Activated naive CD4-positive, alpha-beta T cell treated with Interleukin-2 at 50 U/mL for 16 hours (primary cell): ENCODE measurements at places on chromosomes 7 and 10.
A peak's percentile ranks its signal among the peaks of the same experiment; 100 is the strongest.

- DNase-seq = no peak
Observed at GRCh38 chr10:91980319-91980718, 56.7 kb downstream of the BTAF1 start.

GRCh38 chr10:97752956-97753355 lies 16.0 kb downstream of the ZFYVE27 start:
- no peak for DNase-seq

- DNase-seq = no peak
Observed at GRCh38 chr10:123200531-123200930, 46.3 kb downstream of the BUB3 start.

GRCh38 chr7:12620371-12620770 lies 49.9 kb downstream of the SCIN start:
- no peak for DNase-seq

DNA sequence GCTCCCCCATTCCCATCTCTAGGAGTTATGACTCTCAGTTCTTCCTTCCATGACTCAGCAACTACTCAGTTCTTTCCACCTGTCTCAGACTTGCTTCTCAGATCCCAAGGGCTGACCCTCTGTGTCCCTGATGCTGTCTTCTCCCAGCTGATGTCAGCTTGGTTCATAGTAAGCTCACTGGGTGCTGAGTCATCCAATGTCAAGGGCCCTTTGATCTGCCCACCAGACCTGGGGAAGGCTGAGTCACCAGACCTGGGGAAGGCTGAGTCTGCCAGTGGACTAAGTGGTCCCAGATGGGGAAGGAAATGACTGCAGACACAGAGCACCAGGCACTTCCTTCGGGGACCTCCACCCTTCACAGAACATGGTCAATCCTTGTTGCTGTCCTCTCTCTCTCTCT lies 76.1 kb upstream of the ZEB1 start:
- peak; percentile 71 for DNase-seq

DNA sequence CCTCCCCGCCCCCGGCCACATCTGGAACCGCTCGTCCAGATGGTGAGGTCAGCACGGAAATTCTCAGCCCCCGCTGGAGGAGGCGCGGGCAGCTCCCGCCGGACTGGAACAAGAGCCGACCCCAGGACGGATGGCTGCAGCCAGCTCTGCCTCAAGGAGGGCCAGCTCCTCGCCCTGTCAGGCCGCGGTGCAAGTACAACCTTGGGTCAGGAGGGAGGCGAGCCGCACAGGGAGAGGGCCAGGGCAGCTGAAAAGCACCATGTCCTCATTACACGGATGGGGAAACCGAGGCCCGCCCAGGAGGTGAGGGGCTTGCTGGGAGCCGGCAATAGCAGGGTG lies 3.8 kb upstream of the GRIFIN start:
- DNase-seq = no peak

DNA sequence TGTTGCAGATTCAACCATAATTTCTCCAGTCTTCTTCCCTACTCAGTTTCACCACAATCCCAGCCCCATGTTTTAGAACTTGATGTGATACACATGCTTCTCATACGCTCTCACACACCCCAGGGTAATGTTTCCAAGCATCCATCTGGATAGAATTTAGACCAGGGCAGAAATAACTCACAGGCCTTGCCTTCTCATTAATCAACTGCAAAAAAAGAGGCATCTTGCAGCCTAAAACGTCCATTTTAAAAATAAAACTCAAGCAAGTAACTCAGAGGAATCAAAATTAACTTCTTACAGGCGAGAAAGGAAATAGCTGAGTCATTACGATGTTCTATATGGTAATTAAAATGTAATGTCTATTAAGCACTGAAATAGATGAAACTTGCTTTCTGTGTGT lies 127.2 kb upstream of the RSU1 start:
- DNase-seq = no peak

DNA sequence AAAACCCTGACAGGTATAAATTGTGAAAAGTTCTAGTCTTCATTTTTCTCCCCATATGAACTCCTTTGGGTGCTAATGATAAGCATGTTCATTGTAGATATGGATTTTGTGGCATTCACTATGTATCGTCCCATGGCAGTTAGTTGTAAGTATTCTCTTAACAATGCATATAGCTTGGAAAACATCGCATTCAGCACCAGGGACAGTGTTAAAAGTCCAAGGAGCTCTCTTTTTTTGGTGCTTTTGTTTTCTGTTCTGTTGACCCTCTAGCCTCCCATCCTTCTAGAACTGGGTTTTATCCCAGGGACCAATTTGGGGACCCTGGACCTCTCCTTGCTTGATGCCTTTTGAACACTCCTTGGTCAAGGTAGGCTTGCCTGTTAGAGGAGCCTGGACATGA lies 37.7 kb downstream of the INSYN2A start:
- DNase-seq = no peak

GRCh38 chr7:34263168-34263567 lies 357.8 kb downstream of the BMPER start:
- no peak for DNase-seq

DNA sequence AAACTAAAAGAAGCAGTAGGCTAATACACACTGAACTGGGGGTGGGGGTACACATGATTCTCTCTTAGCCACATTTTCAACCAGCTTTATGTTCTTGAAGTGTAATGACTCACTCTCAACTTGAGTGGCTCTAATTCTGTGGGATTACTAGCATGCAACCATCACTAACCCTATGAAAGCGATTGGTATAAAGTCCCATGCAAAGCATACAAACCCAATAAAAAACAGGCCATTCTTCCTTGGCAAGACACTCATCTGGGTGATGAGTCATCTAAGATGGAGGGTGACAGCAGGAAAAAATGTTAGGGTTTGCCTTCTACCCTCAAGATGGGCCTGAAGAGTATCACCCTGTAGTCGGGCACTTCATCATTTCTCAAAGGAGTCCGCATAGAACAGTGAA lies 14.9 kb upstream of the PON3 start:
- DNase-seq = no peak

GRCh38 chr10:116053910-116054309 lies 219.1 kb downstream of the GFRA1 start:
- no peak for DNase-seq

DNA sequence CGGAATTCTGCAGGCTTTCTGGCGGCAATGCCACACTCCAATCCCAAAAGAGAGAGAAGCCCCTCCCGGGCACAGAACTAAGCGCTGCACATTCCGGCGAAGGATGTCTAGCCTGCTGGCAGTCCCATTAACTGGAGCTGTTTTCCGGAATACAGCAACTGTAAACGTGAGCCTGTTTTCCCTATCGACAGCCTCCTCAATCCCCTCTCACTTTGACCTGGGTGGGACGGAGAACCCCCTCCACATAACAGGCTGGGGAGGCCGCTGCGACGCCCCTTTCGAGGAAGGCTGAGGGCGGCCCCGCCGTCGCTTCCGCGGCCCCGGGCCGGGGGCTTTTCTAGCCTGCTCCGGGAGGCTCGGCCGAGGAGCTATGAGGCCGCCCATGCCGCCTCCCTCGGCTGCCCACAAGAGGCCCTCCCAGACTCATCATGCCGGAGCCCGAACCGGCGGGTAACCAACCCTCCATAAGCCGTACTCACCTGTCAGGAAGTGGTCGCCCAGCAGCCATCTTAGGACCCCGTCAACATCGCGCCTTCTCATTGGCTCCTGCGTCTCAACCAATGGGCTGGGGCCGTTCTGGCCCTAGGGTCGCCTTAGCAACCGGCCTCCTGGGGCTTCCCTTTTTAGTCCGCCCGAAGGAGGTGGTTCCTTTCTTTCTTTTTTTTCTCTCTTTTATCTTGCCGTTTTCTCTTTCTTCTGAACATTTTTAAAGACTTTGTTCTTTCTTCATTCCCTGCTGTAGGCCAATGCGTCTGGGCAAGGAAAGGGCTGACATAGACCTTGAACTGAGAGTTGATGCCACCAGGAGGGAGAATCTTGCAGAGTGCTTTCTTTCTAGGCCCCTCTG lies at the start of gene FAM204A:
Gene FAM204A, minus strand, starts transcription at position 534 of the 847 bp plus-strand sequence. CDS start 5,909 bp downstream, outside the sequence.
- DNase-seq = peak; percentile 97

- no peak for DNase-seq
Observed at GRCh38 chr7:65946904-65947303, 35.1 kb downstream of the GUSB start.

- no peak for DNase-seq
Observed at GRCh38 chr7:26145238-26145637, 6.8 kb upstream of the NFE2L3 start.

- DNase-seq = peak; percentile 56
Observed at GRCh38 chr10:43229208-43230061, 37.4 kb downstream of the RASGEF1A start.
